ENCODE measurements at places on chromosomes 12 and 14.

DNA sequence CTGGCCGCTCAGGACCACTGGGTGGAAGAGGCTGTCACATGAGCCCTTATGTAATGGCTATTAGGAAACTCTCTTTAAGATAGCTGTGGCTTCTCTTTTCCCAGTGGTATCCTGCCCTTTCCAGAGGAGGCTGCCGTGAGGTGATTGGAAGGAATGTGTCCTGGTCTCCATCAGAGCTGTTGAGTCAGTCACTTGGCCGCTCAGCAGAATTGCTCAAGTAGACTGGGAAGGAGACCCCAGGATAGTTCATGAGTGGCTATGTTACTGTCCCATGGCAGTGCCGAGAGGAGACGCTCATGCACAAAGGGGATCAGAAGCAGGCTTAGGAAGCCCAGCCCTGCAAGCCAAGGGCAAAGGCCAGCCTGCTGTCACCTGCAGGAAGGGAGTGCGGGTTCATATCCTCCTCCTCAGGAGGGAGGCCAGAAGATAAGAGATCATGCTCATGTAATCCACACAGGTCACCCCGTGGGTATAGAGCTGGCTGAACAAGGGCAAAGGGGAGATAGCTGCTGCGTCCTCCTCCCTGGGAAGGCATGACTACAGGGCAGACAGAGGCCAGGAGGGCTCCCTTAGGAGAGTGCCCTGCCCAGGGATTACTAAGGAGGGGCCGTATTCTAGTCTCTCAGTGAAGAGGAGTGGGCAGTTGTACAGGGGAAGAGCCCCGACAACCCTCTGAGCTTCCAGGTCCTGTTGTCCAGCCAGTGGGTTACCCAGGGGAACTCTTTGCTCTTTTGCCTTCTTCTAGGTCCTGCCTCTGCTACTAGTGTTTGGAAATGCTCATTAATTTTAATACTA, 137.0 kb upstream of the MAX start:
- DNase-seq = no peak

DNA sequence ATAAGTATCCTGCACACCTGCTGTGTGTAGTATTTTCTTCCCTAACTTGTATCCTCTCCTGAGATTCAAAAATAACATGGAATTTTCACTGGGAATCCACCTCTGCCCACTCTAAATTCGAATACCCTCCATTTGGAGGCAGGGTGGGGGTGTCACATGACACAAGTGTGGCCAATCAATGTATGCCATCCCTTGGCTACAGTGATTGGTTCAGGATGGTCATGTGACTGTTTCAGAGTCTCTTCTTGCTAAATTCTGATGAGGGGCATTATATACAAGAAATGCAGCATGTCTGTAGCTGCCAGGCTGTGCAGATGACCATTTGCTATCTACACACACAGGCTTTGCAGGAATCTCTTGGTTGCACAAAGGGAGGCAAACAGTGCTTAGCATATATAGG, 86.8 kb upstream of the TMEM132C start:
- DNase-seq = no peak

GRCh38 chr14:55580470-55581341, 699 bp downstream of the KTN1 start:
- peak; percentile 26 for DNase-seq

- no peak for DNase-seq
These were observed 12.1 kb downstream of the CNOT2 start for GRCh38 chr12:70255311-70255710.

- no peak for DNase-seq
These were observed 7.4 kb downstream of the SERPINA12 start for GRCh38 chr14:94501588-94502516.

DNA sequence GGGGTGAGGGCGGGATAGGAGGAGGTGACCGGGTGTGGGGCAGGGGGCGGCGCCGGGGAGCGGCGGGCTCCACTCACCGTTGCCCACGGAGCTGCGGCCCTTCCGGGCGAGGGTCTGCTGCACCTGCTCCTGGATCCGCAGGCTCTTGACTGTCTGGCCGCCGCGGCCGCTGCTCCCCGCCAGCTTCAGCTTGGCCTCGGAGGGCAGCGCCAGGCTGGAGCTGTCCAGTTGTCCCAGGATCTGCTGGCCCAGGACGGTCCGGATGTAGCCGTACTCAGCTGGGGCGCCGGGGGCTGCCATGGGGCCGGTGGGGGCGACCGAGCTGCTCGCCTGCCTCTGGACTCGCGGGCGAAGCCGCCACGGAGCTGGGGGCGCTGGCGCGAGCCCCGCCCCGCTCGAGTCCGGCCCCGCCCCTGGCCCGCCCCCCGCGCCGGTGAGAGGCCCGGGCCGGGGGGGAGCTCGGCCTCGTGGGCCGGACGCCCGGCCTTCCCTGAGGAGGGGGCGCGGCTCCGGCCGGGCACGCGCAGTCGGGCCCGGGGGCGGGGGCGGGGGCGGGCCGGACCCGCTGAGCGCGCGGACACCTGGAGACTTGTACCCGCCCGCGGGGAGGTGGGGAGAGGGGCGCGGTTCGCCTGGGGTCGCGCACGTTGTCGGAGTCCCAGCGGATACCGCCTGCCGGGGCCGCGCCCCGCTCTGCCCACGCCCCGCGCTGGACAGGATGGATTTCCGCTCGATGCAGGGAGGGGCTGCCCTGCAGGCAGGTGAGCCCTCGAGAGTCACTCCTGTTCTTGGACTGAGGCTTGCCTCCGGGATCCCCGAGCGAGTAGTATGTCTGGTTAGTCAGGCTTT, at the start of gene PKP2:
Gene PKP2 (minus strand): TSS at position 346 of the 849 bp plus-strand sequence. CDS start 46 bp downstream, at position 300.
- no peak for DNase-seq
